ENCODE measurements at places on chromosomes 12 and 14. TPM values are rescaled to one million over a fixed set of nuclear protein-coding genes. Genes with fewer than 3 reads are reported as not detected.

GRCh38 chr12:101877806-101878242, 444 bp downstream of the DRAM1 start:
- H3K36me3 ChIP-seq = peaks cover 2% of the 10 kb centered on the region
- peak overlapping the region; percentile 91 for H3K4me3 ChIP-seq
- H3K27ac ChIP-seq = peak overlapping the region; percentile 90

- no peaks in the 10 kb centered on the region for H3K4me1 ChIP-seq
- peaks cover 9% of the 10 kb centered on the region for H3K36me3 ChIP-seq
- peaks cover 7% of the 10 kb centered on the region for H3K27me3 ChIP-seq
- H3K4me3 ChIP-seq = no peak overlapping the region
- DNase-seq = no peak
- no peak overlapping the region for H3K27ac ChIP-seq
Observed at GRCh38 chr14:71155743-71156142, 248.5 kb downstream of the PCNX1 start.

DNA sequence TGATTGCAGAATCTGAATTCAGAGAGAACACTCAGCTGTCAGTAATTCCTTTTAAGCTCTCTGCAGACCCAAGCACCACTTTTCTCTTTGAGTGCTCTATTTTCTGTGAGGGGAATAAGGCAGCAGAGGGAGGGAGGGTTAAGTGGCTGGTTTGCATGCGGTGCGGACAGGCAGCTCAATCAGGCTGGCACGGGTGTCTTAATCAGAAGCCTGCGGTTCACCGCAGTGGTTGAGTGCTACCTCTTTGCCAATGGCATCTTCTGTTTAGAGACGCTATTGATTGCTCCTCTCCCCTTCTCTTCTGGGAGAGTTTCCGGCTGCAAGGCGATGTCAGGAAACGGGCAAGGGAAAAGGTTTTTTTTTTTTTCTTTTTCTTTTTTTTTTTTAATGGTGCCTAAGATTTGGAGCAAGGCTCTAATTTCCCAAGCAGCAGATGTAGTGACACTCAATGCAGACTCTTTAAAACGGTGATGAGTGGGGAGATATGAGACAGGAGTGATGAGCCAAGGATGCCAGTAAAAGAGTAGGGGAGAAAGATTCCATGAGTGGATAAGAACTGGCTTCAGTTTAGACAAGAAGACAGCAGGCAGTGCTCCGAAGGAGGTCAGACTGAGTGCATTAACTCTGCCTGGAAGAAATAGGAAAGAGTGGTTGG, 533.7 kb upstream of the SEL1L start:
- DNase-seq = no peak
- H3K4me1 ChIP-seq = no peaks in the 10 kb centered on the region
- H3K27me3 ChIP-seq = no peaks in the 10 kb centered on the region
- no peak overlapping the region for H3K27ac ChIP-seq
- no peak overlapping the region for H3K4me3 ChIP-seq

- no peak overlapping the region for H3K27ac ChIP-seq
- no peak for DNase-seq
- H3K4me1 ChIP-seq = no peaks in the 10 kb centered on the region
- no peaks in the 10 kb centered on the region for H3K27me3 ChIP-seq
- H3K4me3 ChIP-seq = no peak overlapping the region
Observed at GRCh38 chr12:65355461-65355860, 77.0 kb downstream of the MSRB3 start.

DNA sequence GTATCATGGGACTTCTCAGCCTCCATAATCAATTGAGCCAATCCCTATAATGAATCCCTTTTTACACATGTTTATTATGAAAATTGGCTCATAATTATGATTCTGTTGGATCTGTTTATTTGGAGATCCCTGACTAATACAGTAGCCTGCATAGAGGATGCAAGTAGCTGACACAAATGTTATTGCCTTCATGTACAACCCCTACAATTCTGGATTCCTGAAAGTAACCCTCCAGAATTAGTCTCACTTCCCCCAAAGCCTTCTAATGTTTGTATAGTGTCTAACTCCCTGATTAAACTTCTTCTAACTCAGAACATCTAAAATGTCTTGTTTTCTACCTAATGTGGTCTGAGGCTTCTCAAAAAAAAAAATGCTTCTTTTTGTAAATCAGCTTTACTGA, 6.6 kb upstream of the SMIM10L1 start:
- no peak for DNase-seq
- H3K4me3 ChIP-seq = no peak overlapping the region
- peaks cover 45% of the 10 kb centered on the region for H3K4me1 ChIP-seq
- peaks cover 70% of the 10 kb centered on the region for H3K36me3 ChIP-seq

DNA sequence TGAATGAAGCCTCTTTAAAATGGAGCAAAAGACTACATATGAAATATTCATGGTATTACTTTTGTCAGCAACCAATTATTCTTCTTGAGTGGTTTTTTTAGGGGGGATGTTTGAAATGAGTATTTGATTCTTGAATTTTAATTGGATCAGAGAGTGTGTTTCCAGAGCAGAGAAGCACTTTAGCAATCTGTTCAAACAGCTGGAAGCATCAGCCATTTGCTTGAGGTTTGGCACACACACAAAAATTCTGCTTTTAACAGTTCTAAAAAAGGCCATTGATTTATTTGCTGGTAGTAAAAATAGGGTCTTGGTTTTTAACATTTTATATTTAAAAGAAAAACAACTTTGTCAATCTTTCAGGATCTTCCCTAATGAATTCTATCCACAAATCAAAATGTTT, 292.7 kb downstream of the LRFN5 start:
- no peaks in the 10 kb centered on the region for H3K4me1 ChIP-seq
- H3K27ac ChIP-seq = no peak overlapping the region
- no peaks in the 10 kb centered on the region for H3K27me3 ChIP-seq
- DNase-seq = no peak
- no peak overlapping the region for H3K4me3 ChIP-seq
- H3K36me3 ChIP-seq = no peaks in the 10 kb centered on the region

- no peaks in the 10 kb centered on the region for H3K36me3 ChIP-seq
- H3K4me1 ChIP-seq = no peaks in the 10 kb centered on the region
- DNase-seq = no peak
- no peak overlapping the region for H3K27ac ChIP-seq
- no peak overlapping the region for H3K4me3 ChIP-seq
Observed at GRCh38 chr12:88923631-88924030, 343.4 kb upstream of the KITLG start.

The KCNK13 gene
- 0.18 TPM for total RNA-seq

The TEX52 gene
- total RNA-seq = not detected

All from activated T-helper 2 cell treated with anti-CD3 and anti-CD28 coated beads, Interferon-gamma antibody, Interleukin-2, Interleukin-4, amounts not matched to agents 10 μg/mL and 5 μg/mL and 100 μg/mL, durations not matched to agents 14 hours and 24 hours and 36 hours (primary cell).